ENCODE measurements at places on chromosomes 13 and 19. TPM values are rescaled to one million over a fixed set of nuclear protein-coding genes. Genes with fewer than 3 reads are reported as not detected.

The EXOC3L2 gene
- not detected for total RNA-seq

The CUL4A gene
- total RNA-seq = 64.6 TPM

The WDR62 gene
- total RNA-seq = 3.3 TPM

The LRRC4B gene
- total RNA-seq = 21.7 TPM

The THSD8 gene
- 19.4 TPM for total RNA-seq

GRCh38 chr13:23621316-23621645 lies 51.1 kb downstream of the TNFRSF19 start:
- no peak for DNase-seq

DNA sequence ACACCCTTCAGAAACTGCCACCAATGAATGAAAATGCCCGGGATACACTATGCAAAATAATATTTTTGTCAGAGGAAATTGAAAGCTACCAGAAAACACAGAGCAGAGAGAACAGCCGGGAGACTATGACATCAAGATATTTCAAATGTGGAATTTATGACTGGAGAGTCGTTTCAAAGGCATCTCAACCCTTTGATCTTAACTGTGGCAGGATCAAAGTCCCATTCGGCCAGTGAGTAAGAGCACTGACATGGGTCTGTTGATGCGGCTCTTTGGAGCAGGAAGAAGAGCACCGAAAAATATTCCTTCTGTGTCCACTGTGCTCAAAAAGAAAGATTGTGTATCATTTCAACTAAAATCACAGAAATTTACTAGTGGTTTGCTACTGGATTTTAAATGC lies 201.9 kb downstream of the RFC3 start:
- DNase-seq = no peak

DNA sequence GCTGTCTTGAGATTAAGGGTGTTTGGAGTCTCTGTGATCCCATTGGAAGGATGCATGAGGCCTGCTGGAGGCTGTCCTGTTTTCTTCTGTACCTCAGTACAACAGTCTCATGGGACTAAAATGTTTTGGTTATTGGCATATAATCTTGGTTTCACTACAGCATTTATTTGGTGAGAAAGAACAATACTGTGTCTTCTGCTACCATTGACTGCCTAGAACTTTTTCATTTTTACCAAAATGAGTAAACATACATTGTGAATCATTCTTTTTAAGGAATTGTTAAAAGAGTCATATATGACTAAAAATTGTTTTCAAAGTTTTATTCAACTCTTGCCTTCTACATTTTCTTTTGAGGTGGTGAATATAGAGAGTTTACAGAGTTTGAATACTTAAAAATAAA lies 459.8 kb downstream of the GPC6 start:
- DNase-seq = no peak

DNA sequence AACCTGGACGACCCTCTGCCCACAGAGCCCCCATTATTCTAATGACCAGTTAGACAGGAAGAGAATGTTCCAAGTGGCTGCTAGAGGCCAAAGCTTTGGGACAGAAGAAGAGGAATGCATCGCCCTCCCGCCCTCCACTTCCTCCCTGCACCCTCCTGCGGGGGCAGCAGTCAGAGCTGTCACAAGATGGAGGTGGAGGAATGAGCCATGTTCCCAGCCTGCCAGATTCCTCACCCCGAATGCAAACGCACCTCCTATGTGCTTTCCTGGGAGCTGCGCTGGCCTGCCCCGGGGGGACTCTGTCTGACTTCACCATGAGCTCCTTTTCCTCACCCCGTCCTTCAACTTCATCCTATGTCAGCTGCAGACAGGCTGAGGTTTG lies 1.7 kb downstream of the YJEFN3 start:
- no peak for DNase-seq

DNA sequence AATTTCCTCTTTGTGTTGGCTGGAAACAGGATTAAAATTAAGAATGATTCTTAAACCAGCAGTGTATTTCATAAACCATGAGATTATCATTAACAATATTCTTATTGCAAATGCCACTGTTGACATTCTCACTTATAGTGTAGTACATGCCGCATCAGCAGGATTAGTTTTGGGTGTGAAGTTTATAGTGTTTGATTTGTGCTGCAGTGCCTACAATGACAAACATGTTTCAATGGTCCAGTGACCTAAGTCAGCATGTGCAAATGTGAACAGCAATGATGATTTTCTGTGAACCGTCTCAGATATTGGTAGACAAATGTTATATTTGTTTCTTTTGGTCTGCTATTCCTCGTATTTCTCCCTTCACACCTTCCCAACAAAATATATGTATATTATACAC lies 49.8 kb upstream of the TDRD3 start:
- no peak for DNase-seq

GRCh38 chr13:64347664-64348063 lies 2882.5 kb downstream of the PCDH9 start:
- DNase-seq = no peak

DNA sequence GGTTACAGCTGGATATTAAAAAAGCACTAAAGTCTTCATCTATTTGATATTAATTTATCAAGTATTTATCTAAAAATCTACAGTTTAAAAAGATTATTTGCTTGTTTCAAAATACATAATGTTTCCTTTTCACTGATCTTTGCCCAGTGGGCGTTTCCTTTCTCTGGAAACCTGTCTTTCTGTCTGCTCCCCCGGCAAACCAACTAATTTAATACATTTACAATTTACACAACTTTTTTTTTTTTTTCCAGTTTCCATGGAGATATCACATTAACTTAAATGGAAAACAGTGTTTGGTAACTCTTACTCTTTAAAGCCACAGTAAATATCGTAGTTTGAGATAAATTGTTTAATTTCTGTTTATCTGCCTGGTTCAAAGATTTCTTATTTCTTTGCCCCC lies 5.3 kb downstream of the GPC6 start:
- no peak for DNase-seq

DNA sequence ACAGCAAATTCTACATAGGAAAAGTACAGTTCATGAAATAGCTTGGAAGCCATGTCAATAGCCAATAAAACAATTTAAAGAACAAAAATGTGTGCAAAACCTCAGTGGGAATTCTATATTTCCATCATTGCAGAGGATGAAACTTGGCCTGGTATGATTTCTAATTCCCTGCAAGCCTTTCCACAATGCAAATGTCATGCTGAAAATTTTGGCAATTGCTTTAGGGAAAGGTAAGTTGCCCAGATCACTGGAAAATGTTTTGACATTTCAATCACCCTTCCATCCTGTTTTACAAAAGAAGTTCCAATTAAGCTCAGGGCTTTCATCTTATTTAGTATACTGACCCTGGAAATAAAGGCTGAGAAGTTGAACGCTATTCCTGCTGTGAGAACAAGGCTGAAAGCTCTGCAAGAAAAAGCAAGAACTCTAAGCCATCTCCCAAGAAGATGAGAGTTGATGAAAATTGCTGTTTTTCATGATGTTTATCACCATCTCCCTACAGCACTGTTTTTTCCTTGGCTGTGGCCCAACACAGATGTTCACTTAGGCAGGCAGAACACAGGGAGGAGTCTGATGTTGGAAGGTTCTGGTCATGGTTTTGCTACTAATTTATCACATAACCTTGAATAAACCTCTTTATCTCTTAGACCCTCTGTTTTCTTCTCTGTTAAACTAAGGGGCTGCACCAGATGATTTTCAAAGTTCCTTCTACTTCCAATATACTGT lies 263.7 kb downstream of the KCTD12 start:
- no peak for DNase-seq

GRCh38 chr13:23899555-23899954 lies 2.3 kb upstream of the C1QTNF9B start:
- no peak for DNase-seq

DNA sequence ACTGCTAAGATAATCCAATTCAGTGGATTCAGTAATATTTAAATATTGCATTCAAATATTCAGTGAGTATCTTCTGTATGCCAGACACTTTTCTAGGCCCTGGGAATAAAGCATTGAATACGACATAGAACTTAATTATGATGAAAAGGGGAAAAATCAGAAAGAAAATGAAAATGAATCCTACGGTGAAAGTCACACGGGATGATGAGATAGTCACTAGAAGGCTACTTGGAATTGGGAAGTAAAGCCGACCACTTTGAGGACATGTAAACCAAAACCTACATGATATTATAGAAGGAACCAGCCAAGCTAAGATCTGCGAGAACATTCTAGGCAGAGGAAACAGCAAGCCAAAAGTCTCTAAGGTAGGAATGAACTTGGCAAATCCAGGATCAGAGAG lies 10.1 kb downstream of the DPY19L3 start:
- DNase-seq = no peak

GRCh38 chr19:6464070-6464873 lies at the start of gene CRB3:
TSS of gene CRB3 (plus strand) at chr19:6464271. CDS start at chr19:6464702, 431 bp downstream.
- peak; percentile 84 for DNase-seq

DNA sequence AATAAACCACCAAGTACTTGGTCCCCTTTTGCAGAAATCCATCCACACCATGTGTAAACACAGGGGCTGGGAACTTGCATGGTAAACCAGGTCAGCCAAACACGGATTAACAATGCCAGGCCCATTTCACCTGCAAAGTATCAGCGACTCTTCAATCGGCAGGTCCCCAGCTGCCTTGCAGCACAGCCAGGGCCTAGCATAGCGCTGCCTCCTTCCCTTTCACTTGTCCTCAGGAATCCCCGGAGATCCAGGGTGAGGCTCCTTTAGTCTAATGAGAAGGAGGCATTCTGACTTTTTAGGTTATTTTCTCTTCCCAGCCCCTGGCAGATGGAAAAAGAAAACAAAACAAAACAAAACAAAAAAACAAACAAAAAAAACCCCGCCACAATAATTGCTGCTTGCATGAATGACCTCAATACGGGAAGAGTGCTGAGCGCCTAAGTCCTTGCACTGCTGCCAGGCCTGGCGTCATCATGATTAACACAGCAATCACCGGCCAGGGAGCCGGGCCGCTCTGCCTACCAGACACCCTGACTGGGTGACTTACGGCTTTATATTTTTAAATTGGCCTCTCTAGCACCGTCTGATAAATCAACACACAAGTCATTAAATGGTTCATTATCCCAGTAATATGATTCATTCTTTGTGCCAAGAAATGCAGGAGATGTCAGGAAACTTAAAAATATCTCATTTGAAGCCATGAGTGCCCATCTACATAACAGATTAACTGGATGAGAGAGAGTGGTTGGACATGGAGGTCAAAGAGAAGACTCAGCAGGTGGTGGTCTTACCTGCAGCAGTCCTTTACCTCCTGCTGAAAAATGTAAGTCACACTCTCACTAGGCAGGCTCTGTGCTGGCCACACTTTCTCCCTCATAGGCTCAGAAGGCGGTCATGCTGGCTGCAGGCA lies 692.7 kb downstream of the UQCRFS1 start:
- DNase-seq = no peak

DNA sequence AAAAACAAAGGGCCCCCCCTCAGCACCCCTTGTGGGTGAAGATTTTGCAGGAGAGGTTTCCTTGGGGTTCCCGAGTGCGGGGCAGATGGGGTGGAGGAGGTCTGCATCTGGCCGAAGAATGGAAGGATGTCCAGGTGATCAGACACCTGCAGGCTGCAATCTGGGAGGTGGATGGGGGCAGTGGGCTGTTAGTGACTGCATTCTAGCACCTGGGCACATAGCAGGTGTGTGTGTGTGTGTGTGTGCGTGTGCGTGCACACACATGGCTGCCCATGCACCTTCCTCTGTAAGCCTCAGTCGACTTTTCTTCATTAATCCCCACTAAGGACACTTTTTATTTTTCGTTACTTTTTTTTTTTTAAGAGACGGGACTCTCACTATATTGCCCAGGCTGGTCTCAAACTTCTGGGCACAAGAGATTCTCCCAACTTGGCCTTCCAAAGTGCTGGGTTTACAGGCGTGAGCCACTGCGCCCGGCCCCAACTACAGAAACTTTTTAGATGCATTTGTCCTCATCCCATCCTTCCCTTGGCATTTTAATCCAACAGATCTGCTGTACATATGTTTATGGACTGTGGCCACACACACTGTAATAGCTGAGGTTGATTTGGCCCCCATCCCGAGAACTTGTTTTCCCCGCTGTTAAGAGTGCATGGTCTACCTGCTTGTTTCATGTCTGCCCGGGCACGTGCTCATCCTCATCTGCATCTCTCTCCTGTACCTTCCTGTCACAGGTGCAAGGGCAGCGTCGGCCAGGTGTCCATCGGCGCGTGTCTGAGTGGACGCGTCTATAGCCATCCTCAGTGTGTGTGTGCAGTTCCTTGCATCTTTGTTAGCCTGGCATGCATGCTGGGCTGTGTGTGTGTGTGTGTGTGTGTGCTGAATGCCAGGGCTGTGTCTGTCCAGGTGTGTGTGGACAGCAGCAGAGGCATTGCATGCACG lies 731 bp downstream of the MAG start:
- no peak for DNase-seq

GRCh38 chr19:4415352-4415751 lies 12.9 kb downstream of the CHAF1A start:
- DNase-seq = no peak

GRCh38 chr19:11377237-11377636 lies 2.8 kb downstream of the SWSAP1 start:
- no peak for DNase-seq

DNA sequence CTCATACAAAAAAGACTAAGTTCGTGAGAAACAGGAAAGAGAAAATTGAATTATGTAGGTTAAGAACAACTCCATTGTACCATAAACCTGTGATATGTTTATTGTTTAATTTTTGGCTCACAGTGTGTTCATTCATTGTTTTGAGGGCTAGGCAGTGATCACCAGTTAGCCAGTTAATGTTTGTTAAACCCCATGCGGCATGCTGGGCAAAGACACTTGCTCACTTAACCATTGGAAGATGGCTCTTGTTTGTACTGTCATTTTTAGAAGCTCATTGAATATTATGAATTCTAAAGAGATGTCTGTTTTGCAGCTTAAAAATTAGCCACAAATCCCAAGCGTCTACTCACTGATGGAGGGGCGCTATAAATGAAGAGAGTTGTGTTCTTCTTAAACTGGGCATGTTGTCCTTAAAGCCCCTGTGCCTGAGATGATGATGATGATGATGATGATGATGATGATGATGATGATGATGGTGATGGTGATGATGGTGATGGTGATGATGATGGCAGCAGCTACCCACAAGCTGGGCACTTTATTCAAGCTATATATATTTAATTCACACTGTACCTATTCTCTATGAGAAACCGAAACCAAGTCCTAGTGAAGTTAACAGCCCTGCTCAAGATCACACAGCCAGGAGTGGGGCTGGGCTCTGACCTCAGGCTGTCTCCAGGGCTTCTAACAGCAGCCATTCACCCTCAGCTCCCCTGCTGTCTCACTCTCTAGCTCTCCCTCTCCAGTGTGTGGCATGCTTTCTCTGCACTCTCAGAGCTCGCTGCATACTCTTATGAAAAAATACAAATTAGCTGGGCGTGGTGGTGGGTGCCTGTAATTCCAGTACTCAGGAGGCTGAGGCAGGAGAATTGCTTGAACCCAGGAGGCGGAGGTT lies 169.1 kb downstream of the SHISA2 start:
- DNase-seq = no peak

Measured in type B pancreatic cell (in vitro differentiated cells).